ENCODE measurements at places on chromosomes 7 and 10.

- no peak for DNase-seq
Measured at GRCh38 chr7:82175319-82175718, 268.3 kb downstream of the CACNA2D1 start.

GRCh38 chr10:108789336-108789735 lies 1134.0 kb downstream of the XPNPEP1 start:
- DNase-seq: no peak

DNA sequence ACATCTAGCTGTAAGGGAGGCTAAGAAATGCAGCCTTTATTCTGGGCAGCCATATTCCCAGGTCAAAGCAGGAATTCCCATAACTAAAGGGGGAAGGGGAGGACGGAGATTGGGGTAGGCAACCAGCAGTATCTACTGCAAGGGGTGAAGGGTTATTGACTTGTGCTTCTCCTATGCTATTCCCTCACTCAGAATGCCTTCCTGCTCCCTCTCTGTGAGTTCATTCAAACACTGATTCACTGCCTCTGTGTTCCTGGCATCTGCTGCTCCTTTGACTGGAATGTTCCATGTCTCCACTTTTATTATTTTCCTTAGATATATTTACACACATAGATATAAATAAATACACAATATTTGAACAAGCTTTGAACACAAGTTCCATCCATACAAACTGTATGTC lies 11.1 kb downstream of the HTR7 start:
- no peak for DNase-seq

GRCh38 chr10:132981173-132981555 lies 38.8 kb upstream of the CFAP46 start:
- DNase-seq: no peak

GRCh38 chr7:51067258-51067657 lies 249.4 kb downstream of the COBL start:
- no peak for DNase-seq

DNA sequence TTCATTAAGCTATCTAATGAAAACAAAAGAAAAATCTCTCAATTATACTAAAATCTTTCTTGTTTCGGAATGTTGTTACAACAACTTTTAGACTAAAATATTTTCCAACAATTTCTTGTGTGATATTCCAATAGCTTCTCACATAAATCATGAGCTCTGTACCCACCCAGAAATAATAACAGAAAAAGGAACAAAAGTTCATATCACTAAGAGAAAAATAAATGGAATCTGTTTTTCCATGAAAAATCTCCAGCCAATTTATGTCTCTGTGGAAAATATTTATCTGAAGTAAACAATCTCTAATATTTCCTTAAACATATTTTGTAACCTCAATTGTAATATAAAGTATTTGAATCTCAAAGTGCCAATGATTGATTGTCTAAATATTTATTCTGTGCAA lies 628.6 kb upstream of the ANKRD30A start:
- no peak for DNase-seq

DNA sequence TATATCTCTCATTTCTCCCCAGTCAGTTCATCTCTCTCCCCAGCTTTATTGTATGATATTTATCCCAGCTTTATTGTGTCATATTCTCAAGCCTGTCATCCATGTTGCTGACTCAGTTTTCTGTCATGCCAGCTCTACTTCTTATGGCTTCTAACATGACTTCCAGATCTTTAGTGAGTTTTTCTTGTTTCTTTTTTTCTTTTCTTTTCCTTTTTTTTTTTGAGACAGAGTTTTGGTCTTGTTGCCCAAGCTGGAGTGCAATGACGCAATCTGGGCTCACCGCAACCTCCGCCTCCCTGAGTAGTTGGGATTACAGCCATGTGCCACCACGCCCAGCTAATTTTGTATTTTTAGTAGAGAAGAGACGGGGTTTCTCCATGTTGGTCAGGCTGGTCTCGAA lies 28.7 kb upstream of the CALU start:
- no peak for DNase-seq

GRCh38 chr10:118092209-118092608 lies 45.5 kb upstream of the RAB11FIP2 start:
- DNase-seq: no peak

- DNase-seq: no peak
Measured at GRCh38 chr7:77923419-77923818, 124.8 kb downstream of the PHTF2 start.

GRCh38 chr7:69864274-69864673 lies 266.0 kb downstream of the AUTS2 start:
- DNase-seq: no peak

DNA sequence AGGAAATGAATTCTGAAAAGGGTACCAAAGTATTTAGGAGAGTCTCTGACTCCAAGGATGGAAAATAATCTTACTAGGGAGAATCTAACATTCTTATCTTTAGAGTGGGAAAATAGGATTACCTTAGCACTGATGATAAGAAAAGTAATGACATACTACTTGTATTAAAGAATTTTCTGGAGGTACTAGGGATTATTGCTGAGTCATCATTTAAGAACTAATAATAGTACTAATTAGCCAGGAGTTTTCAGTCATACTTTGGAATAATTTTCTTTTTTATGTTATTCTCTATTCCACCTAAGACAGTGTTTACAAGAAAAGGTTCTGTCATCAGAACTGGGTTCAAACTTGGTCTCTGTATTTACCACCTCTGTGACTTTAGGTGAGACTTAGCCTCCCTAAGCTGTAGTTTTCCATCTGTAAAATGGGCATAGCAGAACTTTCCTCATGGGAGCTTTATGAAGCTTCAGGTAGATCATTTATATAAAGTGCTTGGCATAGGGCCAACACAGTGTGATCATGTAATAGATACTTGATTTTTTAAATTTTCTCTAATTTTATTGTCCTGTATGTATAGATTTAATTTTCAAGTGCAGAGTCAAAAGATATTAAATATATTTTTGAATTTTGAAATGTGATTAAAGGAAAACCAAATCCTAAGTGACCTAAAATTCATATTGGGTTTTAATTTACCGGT lies 20.4 kb downstream of the ITGB8 start:
- no peak for DNase-seq

GRCh38 chr10:104150139-104150538 lies 28.2 kb downstream of the SFR1 start:
- no peak for DNase-seq

- no peak for DNase-seq
Measured at GRCh38 chr7:24883622-24884013, 96.4 kb downstream of the OSBPL3 start.

DNA sequence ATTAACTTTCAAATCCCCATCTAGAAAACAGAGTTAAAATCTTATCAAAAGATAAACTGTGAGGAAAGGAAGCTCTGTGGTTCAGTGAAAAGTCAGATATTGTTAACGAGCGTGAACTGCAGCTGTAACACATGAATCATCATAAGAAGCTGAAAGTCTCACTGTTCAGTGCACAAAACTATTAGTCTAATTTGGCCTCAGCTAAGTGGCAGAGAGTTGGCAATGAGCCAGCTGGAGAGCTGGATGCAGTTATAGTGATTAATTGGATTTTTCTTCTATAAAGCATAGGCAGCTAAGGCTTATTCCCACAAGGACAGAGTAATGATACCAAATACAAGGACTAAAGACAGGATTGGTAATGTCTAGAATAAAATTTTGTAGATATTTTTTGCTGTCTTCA lies 101.1 kb upstream of the ABCB5 start:
- DNase-seq: no peak

DNA sequence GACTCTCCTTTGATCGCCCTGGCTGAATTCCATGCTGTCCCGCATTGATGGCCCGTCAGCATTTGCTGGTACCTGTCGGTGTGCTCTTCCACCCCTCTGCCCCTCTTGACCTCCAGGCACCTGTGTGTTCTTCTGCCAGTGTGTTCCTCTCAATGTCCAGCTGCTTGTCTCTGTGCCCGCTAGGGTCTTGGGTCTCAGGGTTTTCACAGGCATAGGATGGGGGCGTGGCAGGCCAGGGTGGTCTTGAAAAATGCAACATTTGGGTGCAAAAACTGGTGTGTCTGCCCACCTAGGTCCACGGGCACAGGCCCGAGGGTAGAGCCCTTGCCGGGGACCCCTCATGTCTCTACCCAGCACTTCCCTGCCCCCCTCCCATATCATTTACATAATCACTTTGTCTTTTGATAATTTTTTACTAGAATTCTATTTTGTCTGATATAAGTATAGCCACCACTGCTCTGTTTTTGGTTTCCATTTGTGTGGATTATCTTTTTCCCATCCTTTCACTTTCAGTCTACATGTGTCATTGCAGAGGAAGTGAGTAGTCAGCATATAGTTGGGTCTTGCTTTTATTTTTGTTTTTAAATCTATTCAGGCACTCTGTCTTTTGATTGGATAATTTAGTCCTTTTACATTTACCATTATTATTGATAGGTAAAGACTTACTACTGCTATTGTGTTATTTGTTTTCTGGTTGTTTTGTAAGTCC lies 46.6 kb upstream of the ADRA2A start:
- no peak for DNase-seq

GRCh38 chr7:18996583-18996982 lies 120.9 kb downstream of the TWIST1 start:
- no peak for DNase-seq

DNA sequence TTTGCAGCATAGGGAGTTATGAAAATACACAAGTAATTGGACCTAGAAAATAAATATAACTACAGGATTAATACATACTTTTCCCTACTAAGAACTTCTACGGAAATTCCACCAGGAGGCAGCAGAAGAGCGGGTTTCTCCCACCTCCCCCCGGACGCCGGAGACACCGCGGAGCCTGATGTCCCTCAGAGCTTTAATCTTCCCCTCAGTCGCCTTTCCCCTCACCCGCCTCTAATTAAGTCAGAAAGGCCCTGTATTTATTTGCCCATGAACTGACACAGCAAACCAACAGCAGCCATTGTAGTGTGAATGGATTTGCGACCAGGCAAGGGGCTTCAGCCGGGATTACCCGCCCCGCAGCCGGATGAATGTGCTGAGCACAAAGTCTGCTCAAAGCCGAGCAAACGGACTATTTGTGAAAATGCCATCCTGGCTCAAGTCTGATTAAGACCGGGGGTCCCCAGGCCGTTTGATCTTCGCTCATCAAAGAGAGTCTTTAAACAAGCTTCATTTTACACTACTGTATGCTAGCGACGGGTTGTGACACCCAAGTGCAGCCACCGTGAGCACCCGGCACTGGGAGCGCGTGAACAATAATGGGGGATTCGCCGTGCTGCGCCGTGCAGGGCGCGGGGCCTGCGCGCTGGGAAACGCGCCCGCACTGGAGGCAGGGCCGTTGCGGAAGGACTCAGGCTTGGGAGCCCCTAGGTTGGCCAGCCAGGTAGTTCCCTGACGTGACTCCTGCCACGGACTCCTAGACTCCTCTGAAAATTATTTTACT lies 5.6 kb upstream of the DKK1 start:
- no peak for DNase-seq

DNA sequence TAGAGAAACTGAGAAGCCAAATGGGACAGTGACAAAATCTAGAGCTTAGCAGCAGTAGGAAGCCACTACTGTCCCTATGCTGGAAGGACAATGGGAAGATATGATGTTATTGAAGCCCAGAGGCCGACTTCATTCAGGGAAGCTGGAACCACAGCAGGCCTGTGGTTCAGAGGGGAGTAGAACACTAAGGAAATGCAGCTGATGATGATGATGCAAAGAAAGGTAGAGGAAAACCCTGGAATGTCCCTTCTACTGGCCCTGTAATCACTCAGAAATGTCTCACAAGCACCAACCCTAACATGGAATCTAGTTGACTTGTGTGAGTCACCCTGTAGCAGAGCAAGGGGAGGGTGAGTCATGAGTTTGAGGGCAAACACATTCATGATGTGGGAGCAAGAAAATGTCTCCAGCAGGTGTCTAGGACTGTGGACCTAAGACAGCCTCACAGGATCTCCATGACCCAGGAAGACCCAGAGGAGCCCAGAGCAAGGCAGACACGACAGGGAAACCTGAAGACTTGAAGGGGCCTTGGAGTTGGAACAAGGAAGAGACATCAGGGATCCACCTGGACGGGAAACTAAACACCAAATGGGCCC lies 37.0 kb upstream of the LRRC17 start:
- DNase-seq: peak; percentile 98

DNA sequence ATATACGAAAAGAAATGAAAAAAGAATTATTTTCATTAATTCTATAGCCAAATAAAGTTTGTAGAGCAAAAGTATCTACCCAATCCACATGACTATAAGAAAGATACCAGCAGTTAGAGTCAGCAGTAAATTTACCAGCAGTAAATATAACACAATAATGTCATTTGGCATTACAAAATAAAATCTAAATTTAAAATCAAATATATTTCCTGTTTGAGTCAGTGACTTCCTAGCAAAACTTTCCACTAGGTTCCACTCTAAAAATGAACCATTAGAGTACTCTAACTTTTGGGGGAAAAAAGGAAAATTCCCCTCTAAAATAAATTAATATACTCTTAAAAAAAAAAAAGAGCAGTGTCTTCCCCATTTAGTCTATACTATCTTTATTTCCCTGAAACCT lies 144.8 kb downstream of the CPEB3 start:
- no peak for DNase-seq

DNA sequence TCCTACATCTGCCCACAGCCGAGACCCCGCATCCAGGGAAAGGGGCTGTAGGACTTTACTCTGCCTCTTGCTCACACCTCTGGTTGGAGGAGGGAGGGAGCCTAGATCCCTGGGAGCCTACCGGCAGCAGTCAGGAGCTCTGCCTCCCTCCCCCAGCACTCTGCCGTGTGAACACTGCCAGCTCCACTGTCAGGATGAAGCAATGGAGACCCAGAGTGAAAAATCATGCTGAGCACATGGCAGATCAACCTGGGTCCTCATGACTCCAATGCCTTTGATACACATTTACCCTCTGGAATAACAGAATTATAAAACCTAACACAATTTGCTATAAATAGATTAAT lies 477.7 kb downstream of the TNS3 start:
- no peak for DNase-seq

DNA sequence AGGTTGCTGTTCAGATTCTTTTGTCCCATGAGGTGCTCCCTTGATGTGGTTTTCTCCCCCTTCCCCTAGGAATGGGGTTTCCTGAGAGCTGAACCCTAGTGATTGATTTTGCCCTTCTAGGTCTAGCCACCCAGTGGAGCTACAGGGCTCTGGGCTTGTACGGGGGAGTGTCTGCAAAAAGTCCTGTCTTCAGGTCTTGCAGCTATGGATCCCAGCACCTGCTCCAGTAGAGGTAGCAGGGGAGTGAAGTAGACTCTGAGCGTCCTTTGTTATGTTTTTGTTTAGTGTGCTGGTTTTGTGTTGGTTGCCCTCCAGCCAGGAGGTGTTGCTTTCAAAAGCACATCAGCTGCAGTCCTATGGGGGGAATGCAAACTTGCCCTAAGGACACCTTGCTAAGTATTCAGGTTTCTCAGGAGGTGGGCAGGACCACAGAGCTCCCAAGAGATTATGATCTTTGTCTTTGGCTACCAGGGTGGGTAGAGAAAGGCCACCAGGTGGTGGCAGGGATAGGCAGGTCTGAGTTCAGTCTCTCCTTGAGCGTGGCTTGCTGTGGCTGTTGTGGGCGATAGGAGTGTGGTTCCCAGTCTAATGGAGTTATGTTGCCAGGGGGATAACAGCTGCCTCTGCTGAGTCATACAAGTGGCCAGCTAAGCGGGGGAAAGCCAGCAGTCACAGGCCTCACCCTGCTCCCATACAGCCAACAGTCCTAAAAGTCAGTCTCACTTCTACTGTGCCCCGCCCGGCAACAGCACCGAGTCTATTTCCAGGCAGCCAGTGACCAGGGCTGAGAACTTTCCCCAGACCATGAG lies 92.4 kb upstream of the JCAD start:
- peak; percentile 56 for DNase-seq
